T-helper 17 cell (primary cell): ENCODE measurements at places on chromosomes 2 and 18. TPM values are rescaled to one million over a fixed set of nuclear protein-coding genes. Genes with fewer than 3 reads are reported as not detected.
A peak's percentile ranks its signal among the peaks of the same experiment; 100 is the strongest.

Gene VWA3B
- not detected for total RNA-seq

Gene UGT1A3
- not detected for total RNA-seq

Gene CRACDL
- total RNA-seq = 0.55 TPM

DNA sequence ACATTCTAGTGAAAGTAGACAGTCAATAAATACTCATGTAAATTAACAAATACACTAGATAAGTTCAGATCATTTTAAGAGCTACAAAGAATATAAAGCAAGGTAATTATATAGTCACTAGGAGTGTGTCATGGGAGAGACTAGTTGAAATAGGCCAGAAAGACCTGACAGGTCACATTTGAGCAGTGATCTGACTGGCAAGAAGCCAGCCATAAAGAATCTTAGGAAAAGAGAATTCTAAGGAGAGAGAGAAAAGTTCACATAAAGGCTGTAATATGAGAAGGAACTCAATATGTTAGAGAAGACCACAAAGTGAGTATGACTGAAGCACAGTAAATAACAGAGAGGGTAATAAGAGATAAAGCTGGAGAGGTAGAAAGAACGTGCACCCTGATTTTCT, 31.2 kb downstream of the VSNL1 start:
- H3K4me1 ChIP-seq = no peaks in the 10 kb centered on the region
- H3K36me3 ChIP-seq = no peaks in the 10 kb centered on the region
- no peak overlapping the region for H3K4me3 ChIP-seq
- H3K27ac ChIP-seq = no peak overlapping the region
- peaks cover 16% of the 10 kb centered on the region for H3K27me3 ChIP-seq

- H3K4me3 ChIP-seq = peak overlapping the region; percentile 72
- peak overlapping the region; percentile 91 for H3K27ac ChIP-seq
- no peaks in the 10 kb centered on the region for H3K27me3 ChIP-seq
- peaks cover 16% of the 10 kb centered on the region for H3K36me3 ChIP-seq
- H3K4me1 ChIP-seq = peaks cover 42% of the 10 kb centered on the region
These were observed 81.8 kb downstream of the INPP5D start for GRCh38 chr2:233141901-233142300.

GRCh38 chr2:40384714-40385113, 67.2 kb downstream of the SLC8A1 start:
- H3K36me3 ChIP-seq = no peaks in the 10 kb centered on the region
- no peak for DNase-seq
- no peak overlapping the region for H3K4me3 ChIP-seq
- no peaks in the 10 kb centered on the region for H3K27me3 ChIP-seq

- DNase-seq = no peak
- no peak overlapping the region for H3K27ac ChIP-seq
- H3K4me1 ChIP-seq = peaks cover 2% of the 10 kb centered on the region
These were observed 114.7 kb upstream of the THOC1 start for GRCh38 chr18:382423-382984.

DNA sequence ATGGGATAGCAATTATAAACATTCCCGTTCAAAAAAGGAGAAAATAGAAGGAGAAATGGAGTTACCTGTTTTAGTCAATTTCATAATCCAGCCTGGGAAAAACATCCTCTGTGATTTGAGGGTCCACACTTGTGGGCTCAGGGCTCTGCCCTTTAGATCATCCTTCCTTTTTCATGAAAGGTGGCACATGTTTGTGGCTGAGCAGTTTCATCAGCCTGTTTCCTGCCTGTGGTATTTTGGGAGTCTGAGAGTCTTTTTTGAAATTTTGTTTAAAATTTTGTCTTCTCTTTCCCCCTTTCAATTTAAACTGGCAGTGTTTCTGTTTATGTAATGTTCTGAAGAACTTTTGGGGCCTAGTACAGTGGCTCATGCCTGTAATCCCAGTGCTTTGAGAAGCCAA, 84.0 kb downstream of the KIAA1328 start:
- H3K27ac ChIP-seq = peak overlapping the region; percentile 74
- DNase-seq = no peak
- no peaks in the 10 kb centered on the region for H3K27me3 ChIP-seq
- peaks cover 19% of the 10 kb centered on the region for H3K4me1 ChIP-seq

GRCh38 chr2:152623775-152624174, 93.5 kb downstream of the PRPF40A start:
- H3K4me3 ChIP-seq = no peak overlapping the region
- peaks cover 3% of the 10 kb centered on the region for H3K36me3 ChIP-seq
- DNase-seq = no peak
- peaks cover 51% of the 10 kb centered on the region for H3K27me3 ChIP-seq
- H3K4me1 ChIP-seq = peaks cover 2% of the 10 kb centered on the region

DNA sequence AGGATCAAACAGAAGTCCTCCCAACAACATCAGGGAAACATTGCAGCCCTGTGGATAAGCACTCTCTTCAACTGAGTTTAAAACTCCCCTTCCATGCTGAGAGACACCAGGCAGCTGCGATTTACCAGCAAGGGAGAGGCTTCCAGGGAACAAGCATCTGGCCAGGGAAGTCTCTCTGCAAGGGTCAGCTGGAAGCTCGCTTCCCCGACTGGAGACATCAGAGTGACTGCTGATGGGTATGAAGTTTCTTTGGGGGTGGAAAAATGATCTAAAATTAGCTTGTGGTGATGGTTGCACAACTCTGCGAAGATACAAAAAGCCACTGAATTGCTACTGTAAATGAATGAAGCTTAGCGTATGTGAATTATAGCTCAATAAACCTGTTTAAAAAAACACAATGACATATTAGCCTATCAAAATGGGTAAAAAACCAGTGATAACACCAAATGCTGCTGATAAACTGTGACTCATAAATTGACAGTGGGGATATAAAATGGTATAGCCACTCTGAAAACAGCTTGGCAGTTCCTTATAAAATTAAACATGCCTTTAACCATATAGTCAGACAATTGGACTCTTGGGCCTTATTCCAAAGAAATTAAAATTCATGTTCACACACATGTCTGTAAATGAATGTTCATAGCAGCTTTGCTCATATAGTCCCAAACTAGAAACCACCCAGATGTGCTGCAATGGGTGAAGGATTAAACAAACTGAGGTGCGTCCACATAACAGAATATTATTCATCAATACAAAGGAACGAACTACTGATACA, 1082.0 kb downstream of the SOCS6 start:
- H3K4me1 ChIP-seq = no peaks in the 10 kb centered on the region
- no peaks in the 10 kb centered on the region for H3K36me3 ChIP-seq
- H3K4me3 ChIP-seq = no peak overlapping the region

DNA sequence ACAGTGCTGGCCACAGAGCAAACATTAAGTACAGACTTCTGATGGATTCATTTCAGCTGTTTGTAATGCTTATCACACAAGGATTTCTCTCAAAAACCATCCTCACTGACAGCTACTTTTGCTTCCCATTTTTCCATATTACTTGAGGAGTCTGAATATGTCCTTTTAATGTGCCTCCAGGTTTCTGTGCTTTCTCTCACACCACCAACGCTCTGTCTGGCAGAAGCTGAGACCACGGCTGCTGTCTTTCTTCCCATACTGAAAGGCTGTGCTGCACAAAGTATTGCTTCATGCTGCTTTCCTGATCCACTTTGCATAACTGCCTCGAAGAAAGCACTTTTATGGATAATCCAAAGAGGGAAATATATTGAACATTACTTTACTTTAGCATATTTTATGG, 312.1 kb upstream of the ZEB2 start:
- no peak for DNase-seq
- H3K36me3 ChIP-seq = no peaks in the 10 kb centered on the region
- H3K4me1 ChIP-seq = no peaks in the 10 kb centered on the region
- H3K4me3 ChIP-seq = no peak overlapping the region
